Stimulated activated CD4-positive, alpha-beta T cell treated with anti-CD3 and anti-CD28 coated beads, Interleukin-15, amount 100 ng/mL, for 1 hour (primary cell): ENCODE measurements at places on chromosomes 3 and 15.
A peak's percentile ranks its signal among the peaks of the same experiment; 100 is the strongest.

DNA sequence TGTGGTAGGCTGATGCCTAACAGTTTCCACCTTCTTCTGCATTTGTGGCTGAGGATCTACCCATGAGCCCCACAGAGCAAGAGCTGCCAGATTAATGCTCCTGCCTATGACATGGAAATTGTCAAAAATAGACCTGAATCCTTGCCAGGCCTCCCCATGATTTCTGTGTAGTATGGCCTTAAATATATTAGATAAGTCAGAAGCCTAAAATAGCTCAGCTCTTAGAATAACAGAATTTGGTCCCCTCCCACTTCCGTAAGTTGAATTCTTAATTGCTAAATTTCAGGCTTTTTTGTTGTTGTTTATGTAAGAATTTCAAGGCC lies 129.0 kb downstream of the SERPINI1 start:
- no peak for DNase-seq

DNA sequence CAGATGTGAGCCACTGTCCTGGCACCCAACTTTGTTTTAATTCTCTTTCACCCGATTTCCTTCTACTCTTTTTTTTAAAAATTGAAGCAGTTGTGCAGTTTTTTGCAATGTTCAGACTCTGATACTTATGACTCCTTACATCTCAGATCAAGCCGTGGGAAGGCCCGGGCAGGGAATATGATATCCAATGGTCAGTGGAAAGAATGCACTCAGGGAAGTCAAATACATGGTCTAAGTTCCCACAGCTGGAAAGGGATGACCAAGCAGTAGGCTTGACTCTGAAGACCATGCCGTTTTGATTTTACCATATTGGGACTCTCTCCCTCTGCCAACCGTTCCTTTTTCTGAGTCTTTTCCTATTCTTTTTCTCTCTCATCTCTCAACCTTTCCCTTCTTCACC lies 157.2 kb downstream of the RPLP1 start:
- no peak for DNase-seq

GRCh38 chr15:90213818-90214204 lies 12.7 kb downstream of the SEMA4B start:
- no peak for DNase-seq

DNA sequence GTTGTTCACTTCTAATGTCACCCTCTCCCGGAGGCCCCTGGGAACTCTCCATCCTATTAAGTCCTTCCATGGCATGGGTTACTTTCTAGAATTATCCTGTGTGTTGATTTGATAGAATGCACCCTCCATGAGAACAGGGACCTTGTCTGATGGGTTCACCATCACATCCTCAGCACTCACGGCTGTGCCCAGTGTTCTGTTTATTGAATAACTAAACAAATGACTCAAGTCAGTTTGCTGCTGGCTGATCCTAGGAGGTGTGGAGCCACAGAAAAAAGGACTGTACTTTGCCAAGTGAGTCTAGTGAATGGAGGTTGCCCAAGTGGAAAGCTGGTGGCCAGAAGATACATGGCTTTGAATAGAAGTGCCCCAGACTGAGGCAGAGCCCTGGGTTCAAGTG lies 48.5 kb upstream of the RAB6B start:
- no peak for DNase-seq

DNA sequence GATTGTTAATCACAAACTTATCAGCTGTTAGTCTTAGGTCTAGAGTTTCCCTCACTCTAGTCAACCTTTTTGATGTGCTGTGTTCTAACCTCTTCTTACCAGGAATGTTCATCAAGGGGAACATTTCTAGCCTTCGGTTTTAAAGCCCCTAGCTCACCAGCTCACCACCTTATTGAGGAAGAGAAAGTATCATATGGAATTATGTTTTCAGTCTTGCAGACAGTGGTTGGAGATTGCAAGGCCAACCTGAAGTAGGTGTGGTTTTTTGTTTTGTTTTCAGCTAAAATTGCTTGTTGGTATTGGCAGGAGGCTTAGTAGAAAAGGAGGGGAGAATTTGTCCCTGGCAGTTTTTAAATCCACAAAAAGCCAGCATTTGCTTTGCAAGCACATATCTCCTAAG lies 48.4 kb upstream of the CCDC80 start:
- no peak for DNase-seq

GRCh38 chr15:83653639-83654378 lies at the start of gene ADAMTSL3:
TSS of gene ADAMTSL3 (plus strand) at chr15:83654123. CDS start at chr15:83655762, 1,639 bp downstream.
- DNase-seq = no peak

DNA sequence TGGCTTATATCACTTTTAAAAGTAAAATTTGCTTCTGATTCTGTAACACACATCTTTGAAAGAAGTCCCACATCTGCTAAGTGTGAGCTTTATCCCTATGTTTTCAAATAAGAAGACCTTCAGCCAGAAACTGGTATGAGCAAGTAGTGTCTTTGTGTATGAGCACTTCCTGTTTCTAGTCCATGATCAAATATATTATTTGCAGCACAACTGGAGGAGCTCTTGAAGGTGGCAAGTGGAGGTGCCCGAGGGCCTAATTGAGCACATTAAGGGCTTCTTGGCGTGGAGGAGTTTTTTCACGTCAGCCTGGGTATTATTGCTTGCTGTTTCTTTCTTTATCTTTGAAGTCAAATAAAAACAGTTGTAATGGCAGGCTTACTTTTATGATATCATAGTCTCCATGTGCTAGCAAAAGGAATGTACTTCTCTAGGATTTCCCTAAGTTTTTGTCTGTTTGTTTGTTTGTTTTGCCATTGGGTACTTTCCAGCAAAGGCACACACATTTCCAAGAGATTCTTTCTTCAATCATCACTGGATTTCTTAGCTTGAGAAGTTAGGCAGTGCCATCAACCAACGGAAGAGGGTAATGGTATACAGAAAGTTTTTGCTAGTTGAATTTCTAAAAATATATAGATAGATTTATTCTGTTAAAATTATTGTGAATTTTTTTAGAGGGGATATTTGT lies 68.1 kb downstream of the MEIS2 start:
- DNase-seq = no peak

- peak; percentile 24 for DNase-seq
These were observed 423 bp downstream of the TKT start for GRCh38 chr3:53255423-53255774.

DNA sequence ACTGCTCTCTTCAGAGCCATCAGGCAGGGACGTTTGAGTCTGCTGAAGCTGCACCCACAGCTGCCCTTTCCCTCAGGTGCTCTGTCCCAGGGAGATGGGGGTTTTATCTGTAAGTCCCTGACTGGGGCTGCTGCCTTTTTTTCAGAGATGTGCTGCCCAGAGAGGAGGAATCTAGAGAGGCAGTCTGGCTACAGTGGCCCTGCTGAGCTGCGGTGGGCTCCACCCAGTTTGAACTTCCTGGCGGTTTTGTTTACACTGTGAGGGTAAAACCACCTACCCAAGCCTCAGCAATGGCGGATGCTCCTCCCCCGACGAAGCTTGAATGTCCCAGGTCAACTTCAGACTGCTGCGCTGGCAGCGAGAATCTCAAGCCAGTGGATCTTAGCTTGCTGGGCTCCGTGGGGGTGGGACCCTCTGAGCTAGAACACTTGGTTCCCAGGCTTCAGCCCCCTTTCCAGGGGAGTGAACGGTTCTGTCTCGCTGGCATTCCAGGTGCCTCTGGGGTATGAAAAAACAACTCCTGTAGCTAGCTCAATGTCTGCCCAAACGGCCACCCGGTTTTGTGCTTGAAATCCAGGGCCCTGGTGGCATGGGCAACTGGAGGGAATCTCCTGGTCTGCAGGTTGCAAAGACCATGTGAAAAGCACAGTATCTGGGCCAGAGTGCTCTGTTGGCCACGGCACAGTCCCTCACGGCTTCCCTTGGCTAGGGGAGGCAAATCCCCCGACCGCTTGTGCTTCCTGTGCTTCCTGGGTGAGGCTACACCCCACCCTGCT lies 21.1 kb upstream of the ST6GAL1 start:
- peak; percentile 60 for DNase-seq

GRCh38 chr3:120286465-120286864 lies 1.4 kb upstream of the GPR156 start:
- DNase-seq = no peak

DNA sequence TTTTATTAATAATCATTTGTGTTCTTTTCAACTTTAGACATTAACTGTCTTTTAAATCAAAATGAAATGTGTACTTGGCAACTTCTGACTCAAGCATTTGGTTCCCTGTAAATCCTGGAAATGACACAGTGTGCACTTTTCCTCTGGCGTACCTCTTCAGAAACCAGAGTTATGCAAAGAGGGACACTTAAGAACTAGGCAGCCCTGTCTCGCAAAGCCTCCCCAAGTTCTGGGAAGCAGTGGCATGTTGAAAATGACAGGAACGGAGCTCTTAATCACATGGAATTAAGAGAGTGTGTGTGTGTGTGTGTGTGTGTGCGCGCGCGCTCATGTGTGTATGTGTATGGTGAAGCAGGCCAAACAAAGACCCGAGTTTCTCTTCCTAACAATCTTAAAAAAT lies 707.4 kb downstream of the MECOM start:
- DNase-seq = no peak

- DNase-seq = no peak
These were observed 48.7 kb upstream of the MDFIC2 start for GRCh38 chr3:70360979-70361760.

- DNase-seq = no peak
These were observed 13.7 kb downstream of the CCR8 start for GRCh38 chr3:39343076-39343717.

GRCh38 chr3:115930168-115930567 lies 306.9 kb downstream of the GAP43 start:
- DNase-seq = no peak

DNA sequence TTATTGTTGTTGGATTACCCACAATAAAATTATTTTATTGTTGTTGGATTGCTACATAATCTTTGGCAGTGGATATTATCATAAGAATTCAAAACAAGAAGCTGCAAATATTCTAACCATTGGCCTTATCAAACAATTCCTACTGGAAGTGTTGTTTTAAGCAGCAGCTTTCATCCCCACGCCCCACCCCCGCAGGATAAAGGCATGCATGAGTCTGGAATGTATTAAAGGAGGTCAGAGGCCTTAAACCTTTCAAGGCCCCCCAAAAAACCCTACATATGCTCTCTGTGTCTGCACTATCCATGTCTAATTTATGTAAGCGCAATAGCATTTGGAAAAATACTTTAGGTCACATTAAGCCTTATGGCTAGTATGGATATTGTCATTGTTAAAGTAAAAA lies 23.1 kb downstream of the P3H2 start:
- DNase-seq = no peak

DNA sequence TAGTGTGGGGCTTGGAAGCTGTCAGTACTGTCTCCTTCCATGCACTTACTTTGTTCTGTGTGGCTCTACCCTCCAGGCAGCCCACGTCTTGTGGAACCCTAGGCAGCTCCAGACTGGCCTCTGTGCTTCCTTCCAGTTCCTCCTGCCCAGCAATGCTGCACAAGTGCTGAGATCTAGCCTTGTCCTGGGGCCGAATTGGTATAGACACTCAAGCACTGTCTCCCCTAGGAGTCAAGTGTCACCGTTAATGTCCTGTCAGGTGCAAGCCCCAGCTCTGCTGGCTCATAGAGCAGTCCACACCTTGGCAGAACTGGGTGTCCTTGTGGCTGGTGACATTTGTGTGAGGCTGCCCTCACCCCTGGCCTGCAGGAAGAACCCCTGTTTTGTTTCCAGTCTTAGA lies 130.1 kb downstream of the EEFSEC start:
- no peak for DNase-seq

GRCh38 chr3:117165601-117166051 lies 456.0 kb downstream of the TUSC7 start:
- DNase-seq = no peak

- no peak for DNase-seq
These were observed 43.5 kb upstream of the STXBP5L start for GRCh38 chr3:120864541-120864940.

GRCh38 chr15:53903129-53903528 lies 75.1 kb upstream of the UNC13C start:
- DNase-seq = no peak

GRCh38 chr3:40104441-40104840 lies 205.1 kb upstream of the EIF1B start:
- DNase-seq = no peak

DNA sequence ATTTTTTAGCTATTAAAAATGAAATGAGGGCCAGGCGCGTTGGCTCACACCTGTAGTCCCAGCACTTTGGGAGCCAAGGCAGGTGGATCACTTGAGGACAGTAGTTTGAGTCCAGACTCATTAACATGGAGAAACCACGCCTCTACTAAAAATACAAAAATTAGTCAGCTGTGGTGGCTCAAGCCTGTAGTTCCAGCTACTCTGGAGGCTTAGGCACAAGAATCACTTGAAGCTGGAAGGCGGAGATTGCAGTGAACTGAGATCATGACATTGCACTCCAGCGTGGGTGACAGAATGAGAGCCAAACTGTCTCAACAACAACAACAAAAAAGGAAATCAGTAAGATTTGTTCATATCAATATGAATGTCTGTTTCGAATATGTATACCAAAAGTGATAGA lies 517.1 kb downstream of the ROBO1 start:
- no peak for DNase-seq

DNA sequence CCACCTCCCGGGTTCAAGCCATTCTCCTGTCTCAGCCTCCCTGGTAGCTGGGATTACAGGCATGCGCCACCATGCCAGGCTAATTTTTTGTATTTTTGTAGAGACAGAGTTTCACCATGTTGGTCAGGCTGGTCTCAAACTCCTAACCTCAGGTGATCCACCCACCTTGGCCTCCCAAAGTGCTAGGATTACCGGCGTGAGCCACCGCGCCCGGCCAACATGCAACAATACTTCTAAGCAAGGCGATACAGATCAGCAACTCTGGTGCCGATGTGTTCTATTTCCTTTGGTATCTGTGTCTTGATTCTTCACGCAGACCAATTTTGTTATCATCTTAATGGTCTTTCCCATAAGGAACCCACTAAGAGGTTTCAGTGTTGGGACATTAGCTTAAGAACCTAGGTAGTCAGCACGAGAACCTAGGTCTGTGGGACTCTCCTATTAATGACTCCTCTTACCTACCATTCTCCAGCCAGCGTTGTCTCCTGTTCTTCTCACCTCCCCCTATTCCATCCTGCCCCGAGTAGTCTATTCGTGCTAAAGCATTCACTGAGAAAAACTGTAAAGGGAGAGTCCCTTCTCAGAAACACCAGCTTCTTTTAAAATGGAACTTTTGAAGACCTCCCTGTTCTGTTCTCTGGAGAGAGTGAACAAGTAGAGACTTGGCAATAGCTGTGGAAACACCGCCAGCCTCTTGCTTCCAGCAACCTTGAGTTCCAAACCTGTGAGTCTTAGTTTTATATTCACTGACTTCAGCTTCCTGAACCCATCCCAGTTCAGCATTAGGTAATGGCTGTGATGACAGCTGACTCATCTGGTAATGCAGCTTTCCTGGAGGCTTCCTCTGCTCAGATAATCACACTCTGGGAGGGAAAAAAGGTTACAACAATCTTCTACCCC lies 61.2 kb downstream of the TSC22D2 start:
- no peak for DNase-seq

GRCh38 chr15:99122831-99123712 lies 18.2 kb downstream of the SYNM start:
- DNase-seq = no peak
